Cardiac fibroblast (primary cell): ENCODE measurements at places on chromosomes 6 and 20.
A peak's percentile ranks its signal among the peaks of the same experiment; 100 is the strongest.

DNA sequence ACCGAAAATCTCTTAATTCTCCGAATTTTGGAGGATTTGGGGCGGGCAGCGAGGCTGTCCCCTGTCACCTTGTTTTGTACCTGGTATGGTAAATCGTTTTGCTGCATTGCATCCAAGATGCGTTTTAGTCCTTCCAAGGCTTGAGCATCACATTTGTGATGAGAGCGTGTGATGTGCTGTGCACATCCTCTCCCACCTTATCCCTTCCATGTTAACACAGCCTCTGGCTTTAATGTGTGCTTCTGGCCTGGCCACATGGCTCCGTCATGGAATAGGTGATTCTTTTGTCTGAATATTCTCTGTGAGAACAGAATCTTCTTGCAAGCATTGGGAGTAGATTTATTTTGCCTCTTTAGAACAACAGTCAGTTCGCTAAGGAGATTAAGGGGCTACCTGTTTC is 763 bp downstream of the TMEM14A start:
- DNase-seq, result no peak

GRCh38 chr6:33213989-33214335 is 5.7 kb downstream of the RING1 start:
- DNase-seq, result no peak

DNA sequence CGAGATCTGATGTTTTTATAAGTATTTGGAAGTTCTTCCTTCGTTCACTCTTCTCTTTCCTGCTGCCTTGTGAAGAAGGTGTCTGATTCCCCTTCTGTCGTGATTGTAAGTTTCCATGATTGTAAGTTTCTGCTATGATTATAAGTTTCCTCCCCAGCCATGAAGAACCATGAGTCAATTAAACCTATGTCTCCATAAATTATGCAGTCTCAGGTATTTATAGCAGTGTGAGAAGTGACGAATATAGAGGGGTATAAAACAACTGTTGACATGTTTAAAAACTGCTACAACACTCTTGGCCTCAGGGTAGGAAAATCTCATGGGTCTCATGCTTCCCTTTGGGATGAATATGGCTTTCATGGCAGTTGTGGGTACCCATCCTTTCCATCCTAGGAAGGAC is 5.8 kb upstream of the WFDC2 start:
- no peak for DNase-seq

DNA sequence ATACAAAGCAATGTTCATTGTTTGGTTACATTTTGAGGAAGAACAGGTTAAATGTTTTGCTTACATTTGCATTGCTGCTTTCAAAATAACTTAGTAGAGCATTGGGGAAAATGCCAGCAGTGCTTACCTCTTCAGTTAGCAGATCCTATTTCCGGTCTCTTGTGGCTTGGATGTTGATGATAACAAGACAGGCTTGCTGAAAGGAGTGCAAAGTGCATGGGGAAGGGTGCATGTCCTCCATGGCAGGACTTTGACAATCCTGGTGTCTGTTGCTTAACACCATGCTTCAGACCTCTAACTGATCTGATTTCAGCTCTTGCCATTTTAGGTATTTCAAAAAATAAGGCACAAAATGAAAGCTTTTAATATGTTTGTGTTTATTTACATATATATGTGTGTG is 21.1 kb downstream of the TPD52L1 start:
- no peak for DNase-seq

- DNase-seq, result no peak
These were observed 60.2 kb upstream of the L3MBTL3 start for GRCh38 chr6:129957941-129958898.

GRCh38 chr6:4164456-4164855 is 29.1 kb upstream of the ECI2 start:
- DNase-seq, result no peak

DNA sequence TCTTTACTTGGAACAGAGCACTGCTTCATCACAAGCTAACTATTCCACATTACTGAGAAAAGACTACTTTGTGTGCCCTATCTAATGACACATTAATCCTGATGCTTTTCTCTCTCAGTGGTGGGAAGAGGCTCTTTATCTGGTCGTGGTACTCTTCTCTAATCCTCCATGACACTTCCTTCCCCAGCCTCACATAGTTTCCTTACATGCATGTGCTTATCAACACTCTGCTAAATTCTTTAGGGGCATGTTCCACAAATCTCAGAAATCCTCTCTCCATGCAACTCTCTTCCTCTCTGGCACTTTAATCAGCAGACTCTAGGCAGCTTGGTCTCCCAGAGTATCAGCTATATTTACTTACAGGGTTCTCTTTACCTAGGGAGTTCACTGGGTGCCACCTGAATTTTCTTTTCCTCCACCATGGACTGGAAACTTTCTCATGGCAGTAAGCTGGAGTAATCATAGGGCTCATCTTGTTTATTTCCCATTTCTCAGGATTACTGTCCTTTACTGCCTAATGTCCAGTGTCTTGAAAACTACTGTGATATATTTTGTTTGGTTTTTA is 27.0 kb upstream of the SLC22A2 start:
- DNase-seq, result no peak

- DNase-seq, result peak; percentile 10
These were observed 4.8 kb downstream of the GSTA3 start for GRCh38 chr6:52904562-52905279.

- no peak for DNase-seq
These were observed 286.2 kb downstream of the ESR1 start for GRCh38 chr6:152093711-152094110.

- DNase-seq, result no peak
These were observed 7.0 kb downstream of the B4GALT5 start for GRCh38 chr20:49706630-49707091.

GRCh38 chr6:89308525-89309395 is 6.3 kb downstream of the GABRR2 start:
- DNase-seq, result no peak

- no peak for DNase-seq
These were observed 12.2 kb downstream of the BPIFB4 start for GRCh38 chr20:33091693-33092092.

DNA sequence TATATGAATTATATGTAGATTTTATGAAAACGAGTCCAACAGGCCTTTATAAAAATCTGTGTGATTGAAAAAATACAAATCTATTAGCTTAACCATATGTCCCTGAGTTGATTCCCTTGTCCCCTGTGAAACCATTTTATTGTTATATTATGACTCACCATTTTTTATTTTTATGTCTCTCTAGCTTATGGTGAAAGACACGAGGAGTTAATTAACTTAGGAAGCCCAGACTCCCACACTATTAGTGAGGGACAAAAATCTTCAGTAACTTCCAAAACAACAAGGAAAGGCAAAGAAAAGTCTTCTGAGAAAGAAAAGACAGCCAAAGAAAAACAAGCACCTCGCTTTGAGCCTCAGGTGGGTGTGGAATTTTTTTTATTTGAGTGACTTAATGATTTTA is 183.1 kb downstream of the ADGB start:
- no peak for DNase-seq

DNA sequence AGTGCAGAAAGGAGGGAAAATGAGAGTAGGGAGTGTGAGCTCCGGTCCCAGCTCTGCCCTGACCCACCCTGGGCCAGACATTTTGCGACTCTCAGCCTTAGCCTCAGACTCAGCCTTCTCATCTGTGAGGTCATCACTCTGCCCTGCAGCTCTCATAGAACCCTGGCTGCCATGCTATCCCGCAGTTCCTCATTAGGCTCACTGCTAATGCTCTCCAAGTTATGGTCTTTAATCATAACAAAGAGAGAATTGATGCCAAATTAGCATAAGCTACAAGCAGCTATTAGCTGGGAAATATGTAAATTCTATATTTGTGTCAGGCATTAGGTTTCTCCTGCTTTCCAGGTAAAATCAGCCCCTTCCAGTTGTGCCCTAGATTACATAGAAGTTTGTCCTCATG is 46.5 kb upstream of the MLN start:
- DNase-seq, result no peak

GRCh38 chr20:56098981-56099500 is 93.7 kb upstream of the CBLN4 start:
- no peak for DNase-seq

DNA sequence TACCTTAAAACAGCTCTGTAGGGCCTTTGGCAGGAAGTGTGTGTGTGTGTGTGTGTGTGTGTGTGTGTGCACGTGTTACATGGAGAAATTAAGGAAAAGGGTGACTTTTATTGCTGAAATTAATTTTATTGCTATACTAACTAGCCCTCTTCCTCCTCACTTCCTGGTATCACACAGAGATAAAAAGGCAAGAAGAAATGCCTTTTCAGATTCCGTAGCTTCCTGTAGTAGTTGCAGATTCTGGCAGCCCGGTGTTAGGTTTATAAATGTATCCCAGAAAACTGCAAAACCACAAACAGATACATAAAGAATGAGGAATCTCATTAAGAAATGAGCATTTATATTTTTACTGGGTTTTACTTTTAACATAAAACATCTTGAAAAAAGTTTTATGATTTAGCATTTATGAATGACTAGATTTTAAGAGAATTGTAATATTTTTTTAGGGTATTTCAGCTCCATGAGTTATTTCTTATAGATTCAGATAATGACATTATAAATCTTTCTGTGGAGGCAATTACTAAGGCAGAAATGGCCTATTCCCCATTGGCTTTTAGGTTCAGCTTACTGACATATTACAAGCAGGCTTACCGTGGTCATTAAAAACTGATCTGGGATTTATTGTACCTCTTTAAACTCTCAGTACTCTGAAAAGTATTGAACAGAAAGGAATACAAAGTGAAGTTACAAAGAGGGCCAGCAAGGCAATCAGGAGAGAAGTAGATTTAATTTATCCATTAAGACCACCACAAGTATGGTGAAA is 249.1 kb upstream of the TSHZ2 start:
- no peak for DNase-seq

GRCh38 chr6:127276331-127276730 is 9.7 kb downstream of the RNF146 start:
- DNase-seq, result no peak

DNA sequence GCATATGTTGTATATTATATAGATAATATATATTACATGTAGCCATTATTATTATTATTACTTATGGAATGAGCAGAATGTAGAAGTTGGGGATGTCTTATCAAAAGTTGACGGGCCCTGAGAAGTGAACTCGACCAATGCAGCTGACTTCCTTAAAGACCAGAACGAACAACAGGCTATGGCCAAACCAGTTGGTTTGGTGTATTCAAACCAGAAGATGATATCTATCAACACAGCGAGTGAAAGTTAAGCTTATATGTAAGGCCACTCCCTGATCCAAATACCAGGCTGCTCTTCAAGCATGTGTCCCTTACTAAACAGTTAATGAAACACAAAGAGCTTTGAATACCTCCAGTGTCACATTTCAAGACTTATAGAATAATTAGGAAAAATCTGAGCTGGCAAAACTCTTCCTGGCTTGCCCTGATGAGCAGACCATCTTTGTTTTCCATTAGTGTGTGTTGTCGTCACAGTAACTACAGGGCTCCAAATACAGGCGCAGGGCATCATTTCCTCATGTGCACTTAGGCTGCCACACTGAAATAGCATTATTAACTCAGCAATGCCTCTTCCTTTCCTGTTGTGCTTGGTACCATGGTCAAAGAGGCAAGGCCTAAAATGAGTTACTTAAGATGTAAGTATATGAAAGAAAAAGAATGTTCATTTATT is 6.6 kb downstream of the FILIP1 start:
- no peak for DNase-seq

DNA sequence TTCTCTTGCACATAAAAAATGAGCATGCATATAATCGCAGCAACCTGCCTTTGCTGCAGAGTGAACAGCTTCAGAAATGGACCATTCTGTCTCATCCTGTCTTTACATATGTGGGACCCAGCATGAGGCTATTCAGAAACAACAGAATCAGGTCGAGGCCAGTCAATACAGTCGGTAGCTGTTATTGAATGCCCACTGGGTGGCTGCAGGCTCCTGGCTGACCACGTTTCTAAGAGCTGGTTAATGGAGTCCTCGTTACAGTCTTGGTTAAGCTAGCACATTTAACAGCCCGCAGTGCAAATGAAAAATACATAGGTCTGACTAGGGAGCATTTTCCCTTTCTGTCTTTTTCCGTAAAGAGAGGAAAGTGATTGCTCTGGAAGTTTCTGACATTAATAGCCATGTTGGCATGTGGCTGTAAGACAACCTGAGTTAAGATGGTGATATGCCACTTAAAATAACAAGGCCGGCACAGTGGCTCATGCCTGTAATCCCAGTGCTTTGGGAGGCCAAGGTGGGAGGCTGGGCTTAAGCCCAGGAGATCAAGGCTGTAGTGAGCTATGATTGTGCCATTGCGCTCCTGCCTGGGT is 75.0 kb downstream of the SHLD1 start:
- no peak for DNase-seq

DNA sequence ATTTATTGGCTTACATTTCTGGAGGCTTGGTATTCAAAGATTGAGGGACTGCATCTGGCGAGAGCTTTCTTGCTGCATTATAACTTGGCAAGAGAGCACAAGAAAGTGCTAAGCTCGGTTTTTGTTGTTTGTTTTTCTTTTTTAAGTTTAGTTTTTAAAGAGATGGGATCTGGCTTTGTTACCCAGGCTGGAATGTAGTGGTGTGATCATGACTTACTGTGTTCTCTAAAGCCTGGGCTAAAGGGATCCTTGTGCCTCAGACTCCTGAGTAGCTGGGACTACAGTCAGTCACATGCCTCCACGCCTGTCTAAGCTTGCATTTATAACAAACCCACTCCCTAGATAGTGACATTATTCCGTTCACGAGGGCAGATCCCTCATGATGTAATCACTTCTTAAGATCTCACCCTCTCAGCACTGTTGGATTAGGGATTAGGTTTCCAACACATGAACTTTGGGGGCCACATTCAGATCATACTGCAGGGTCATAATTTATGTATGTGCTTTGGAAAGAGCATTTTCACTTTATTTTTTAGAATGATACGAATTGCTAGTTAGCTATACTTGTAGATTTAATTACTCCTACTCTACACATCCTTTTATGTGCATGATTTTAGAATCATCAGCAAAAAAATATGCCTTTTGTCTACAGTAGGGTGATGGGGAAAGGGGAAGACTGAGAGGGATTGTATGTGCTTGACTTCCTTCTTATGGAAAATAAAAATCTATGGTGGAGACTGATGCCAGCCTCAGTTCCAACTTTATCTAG is 167.8 kb downstream of the JARID2 start:
- DNase-seq, result peak; percentile 22

- no peak for DNase-seq
These were observed 466.9 kb downstream of the KIF16B start for GRCh38 chr20:16106191-16106849.

- no peak for DNase-seq
These were observed 287.3 kb upstream of the FOXQ1 start for GRCh38 chr6:1024587-1024986.

DNA sequence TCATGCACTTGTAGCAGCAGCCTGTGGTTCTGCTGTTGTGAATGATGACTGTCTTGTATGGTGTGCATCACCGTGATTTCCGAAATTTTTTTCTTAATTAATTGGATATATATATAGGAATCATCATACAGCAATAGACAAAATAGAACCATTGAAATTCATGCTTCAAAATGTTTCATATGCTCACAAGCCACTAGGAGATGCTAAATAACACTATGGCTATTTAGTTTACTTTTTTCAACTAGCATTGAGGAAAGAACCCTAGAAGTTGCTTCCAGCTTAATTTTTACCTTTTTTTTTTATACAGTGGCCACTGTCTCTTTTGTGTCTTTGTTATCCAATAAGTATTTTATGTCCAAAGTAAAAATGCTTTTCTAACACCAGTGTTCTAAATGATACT is 485.4 kb downstream of the CDKAL1 start:
- peak; percentile 24 for DNase-seq
